ENCODE measurements at places on chromosomes 5 and 9.
A peak's percentile ranks its signal among the peaks of the same experiment; 100 is the strongest.

GRCh38 chr9:15423231-15423985 lies 732 bp downstream of the SNAPC3 start:
- DNase-seq = no peak

DNA sequence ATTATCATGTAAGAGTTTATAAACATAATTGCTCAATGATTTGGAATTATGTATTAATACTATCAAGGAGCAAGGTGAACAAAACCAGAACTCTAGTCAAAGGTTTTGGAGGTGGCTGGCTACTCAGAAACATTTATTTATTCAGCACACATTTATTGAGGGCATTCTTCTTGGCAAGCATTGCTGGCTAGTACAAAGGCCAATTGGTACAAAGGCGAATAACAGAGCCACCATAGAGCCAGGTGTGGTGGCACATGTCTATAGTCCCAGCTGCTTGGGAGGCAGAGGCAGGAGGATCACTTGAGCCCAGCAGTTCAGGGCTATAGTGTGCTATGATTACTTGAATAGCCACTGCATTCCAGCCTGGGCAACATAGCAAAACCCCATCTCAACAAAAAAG lies 242.1 kb downstream of the CWC27 start:
- no peak for DNase-seq

- DNase-seq = no peak
Observed at GRCh38 chr9:94937214-94937903, 210.9 kb downstream of the AOPEP start.

GRCh38 chr5:162393534-162393933 lies 326.0 kb downstream of the GABRG2 start:
- no peak for DNase-seq

DNA sequence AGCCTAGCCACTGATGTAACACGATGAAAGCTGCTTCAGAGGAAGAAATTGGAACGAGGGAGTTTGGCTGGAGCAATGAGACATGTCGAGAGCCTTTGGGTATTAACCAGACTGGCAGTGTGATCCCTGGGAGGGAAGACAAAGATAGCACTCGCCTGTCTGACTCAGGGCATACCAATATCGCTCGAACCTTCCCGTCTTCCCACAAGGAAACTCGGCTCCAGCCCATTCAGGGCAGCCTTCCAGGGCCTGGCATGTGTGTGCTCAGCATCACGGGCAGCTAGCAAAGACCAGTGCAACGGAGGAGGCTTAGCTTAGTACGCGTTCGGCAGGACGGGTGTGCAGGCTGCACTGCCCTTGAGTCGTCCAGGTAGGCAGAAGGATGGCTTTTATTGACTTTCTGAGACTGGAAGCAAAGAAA lies 356.9 kb upstream of the WWC1 start:
- DNase-seq = no peak

- no peak for DNase-seq
Observed at GRCh38 chr5:113524927-113525326, 11.4 kb downstream of the YTHDC2 start.

- DNase-seq = peak; percentile 77
Observed at GRCh38 chr9:92426501-92427145, 2.4 kb upstream of the OMD start.

GRCh38 chr5:146025114-146025680 lies 80.2 kb downstream of the PLAC8L1 start:
- DNase-seq = no peak

GRCh38 chr5:143041461-143041860 lies 271.3 kb downstream of the ARHGAP26 start:
- no peak for DNase-seq

DNA sequence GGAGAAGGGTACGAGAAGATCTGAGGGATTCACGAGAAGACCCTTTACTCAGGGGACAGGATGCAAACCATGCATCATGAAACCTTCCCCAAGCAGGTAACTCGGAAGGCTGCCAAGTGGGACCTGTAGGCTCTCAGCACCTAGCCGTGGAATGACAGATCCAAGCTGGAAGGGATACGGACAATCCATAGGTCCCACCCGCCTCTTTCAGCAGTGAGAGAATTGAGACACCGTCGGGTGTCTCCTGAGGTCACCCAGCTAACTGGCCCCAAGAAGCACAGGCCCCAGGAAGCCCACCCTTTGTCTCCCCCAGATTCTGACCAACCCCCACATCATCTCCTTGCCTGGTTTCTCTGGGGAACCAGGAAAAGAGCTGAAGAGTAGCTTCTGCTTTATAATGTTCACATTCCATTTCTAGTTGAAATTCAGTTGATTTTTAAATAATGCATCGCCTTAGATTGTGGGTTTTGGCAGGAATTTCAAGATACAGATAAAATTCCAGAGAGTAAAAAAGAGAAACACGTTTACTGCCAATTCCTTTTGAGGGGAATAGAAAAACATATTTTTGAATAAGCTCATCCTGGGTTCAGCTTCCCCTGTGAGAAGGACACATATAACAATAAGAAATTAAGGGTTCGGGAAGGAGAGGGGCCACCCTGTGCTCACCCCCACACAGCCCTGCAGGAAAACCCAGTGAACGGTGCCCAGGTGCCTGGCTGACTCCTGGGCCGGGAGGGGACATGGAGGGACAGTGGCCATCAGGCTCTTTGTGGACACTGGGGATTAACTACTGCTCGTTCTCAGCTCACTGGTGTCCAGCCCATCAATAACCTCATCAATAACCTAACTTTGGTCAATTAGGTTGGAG lies 51.1 kb downstream of the NSUN2 start:
- DNase-seq = no peak

DNA sequence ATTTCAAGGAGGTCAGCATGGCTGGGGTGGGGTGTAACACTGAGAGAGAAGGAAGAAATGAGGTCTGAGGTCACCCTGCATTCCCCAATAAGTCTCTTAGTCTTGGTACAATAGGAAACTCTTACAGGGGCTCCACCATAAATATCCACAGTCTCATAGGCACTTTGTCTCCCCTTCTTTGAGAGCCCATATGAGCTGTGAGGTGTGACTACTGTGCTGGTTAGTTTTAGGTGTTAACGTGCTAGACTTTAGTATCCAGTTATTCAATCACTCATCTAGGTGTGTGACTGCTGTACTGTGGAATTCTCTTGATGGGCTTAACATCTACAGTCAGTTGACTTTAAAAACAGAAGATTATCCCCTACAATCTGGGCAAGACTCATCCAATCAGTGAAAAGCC lies 378.1 kb upstream of the RFX3 start:
- no peak for DNase-seq

DNA sequence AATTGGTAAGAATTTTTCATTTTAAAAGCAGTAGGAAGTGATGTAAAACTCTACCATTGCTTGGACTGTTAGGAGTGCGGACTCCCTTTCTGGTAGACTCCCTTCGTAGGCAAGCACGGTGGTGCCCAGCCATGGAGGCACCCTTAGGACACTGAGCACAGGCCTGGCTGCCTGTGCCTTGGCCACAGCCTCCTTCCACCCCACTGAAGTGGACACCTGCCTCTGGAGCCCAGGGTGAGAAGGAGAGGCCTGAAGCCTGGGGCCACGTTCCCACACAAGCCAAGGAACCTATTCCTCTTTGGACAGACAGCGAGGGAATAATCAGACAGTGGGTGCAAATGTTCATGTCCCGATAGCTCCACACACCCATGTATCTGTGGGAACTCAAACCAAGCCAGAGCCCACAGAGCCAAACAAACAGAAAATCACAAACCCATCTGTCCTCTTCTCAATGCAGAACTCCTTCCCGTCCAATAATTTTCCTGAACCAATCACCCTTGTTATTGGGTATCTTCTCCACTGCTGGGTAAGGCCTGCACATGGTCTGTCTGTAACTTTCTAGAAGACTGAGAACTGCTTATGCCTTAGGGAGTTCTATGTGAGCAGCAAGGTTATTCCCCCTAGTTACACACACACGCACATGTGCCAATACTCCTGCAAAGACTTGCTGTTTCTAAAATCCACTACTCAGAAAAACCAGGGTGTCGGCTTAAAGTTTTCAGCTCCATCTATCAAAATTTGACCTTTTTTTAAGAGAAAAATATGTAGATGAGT lies 45.2 kb downstream of the UBE2QL1 start:
- DNase-seq = no peak

GRCh38 chr9:89739916-89740315 lies 135.1 kb downstream of the GADD45G start:
- no peak for DNase-seq

Measured in NCI-H1436 (cell line).